CD4-positive, alpha-beta T cell treated with Interleukin-2 at 100 ng/mL for 4 hours (primary cell): ENCODE measurements at places on chromosomes 12 and 14.

GRCh38 chr14:65948302-65948701 is 535.8 kb downstream of the FUT8 start:
- DNase-seq = no peak

DNA sequence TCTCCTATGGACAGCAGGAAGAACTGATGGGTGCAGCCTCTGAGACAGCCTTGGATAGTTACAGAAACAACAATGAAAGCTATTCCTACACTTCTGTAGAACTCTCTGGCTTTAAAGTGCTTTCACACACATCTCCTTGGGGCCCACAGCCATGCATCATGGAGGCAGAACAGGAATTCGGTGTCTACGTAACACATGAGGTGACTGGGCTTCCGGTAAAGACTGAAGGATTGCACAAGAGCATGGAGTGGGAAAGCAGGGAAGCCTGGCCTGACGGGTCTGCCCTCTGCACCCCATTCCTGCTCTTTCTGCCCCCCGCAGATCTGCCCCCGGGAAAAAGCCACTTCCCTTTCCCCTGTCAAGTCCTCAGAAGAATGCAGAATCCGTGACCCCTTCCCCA is 82.6 kb downstream of the VWF start:
- DNase-seq = no peak

- no peak for DNase-seq
Measured at GRCh38 chr12:47509398-47509851, 196.4 kb downstream of the RPAP3 start.

DNA sequence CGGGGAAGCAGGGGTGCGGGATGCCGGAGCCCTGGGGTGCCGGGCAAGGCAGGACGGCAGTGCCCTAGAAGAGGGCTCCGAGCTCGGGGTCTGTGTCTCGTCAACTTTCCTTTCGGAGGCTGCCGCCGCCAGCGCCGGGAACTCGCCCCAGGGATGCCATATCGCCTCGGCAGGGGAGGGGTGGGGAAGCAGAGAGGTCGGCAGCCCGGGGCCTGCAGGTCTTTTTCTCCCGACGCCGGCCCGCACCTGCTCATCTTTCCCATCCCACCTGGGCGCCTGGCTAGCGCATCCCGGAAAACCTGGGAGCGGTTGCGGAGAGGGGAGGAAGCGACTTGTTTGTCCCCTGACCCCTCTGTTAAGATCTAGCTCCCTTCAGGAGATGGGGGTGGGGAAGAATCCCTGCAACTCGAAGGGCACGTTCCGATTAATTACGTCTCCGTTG is 547 bp downstream of the CNTN1 start:
- no peak for DNase-seq

- DNase-seq = peak; percentile 51
Measured at GRCh38 chr14:24411443-24412389, 12.9 kb downstream of the NYNRIN start.

GRCh38 chr12:128961308-128961902 is 108.1 kb downstream of the GLT1D1 start:
- no peak for DNase-seq

DNA sequence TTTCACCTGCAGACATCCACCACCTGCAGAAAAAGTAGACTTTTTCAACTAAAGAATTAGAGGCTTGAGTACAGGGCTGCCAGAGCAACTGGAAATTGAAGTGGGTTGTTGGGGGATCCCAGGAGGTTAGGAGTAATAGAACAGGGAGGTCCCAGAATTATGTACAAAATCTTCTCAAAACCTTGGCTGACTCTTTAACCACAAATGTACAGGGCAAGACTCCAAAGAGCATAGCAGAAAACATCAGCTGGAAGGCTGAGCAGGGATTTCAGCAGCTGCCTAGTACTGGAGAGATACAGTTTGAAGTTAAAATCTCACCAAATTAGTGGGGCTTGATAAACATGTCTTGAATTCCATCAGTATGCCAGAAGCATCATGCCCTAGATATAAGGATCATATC is 191.6 kb downstream of the CRADD start:
- DNase-seq = no peak

GRCh38 chr12:23555825-23556207 is 393.7 kb downstream of the SOX5 start:
- DNase-seq = no peak

DNA sequence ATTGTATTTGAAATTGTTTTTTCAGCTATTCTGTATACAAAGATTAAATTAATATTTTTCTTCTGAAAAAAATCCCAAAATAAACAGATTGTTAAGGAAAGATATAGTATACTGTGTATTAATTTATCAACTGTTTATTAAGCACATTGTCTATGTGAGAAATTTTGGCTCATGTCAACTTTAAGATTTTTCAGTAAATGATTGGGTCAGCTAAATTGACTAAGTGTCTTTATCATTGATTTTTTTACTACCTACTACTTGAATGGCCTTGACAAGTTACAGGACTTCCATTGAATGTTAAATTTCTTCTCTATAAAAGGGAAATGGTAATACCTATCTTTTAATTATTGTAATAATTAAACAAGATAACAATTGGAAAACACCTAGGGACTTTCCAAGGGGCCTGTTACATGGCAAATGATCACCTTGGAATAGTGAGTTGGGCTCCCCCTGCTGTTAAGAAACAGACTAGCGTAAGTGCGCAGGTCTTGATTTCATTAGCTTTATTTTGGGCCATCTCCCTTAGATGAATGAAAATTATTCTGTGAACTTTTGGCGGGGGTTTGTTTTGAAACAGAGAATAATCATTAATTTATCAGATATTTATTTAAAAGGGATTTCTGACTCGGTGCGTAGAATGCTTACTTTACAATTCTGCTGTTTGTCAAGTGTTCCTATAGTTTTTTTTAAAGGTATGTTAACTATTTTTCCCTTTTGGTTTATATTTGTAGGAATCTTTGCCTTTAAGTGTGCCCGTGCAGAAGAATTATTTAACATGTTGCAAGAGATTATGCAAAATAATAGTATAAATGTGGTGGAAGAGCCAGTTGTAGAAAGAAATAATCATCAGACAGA is 14.5 kb upstream of the CCT2 start:
- DNase-seq = peak; percentile 77

DNA sequence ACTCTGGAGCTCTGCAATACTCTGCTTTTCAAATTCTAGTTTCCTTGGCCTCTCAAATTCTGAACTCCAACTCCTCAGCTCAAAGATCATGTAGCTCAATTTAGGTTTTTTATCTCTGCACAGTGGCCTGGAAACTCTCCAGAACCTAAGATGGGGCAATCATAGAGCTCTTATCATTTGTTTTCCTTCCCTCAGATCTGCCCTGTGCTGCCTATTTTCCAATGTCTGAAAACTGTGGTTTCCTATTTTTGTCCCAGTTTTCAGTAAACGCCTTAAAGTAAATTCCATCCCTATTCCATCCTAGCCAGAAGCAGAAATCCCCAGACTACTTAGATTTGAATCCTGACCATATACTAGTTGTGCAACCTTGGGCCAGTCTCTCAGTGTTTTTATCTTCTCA is 73.2 kb downstream of the CEP83 start:
- no peak for DNase-seq
